ENCODE measurements at places on chromosomes 1 and 21. TPM values are rescaled to one million over a fixed set of nuclear protein-coding genes. Genes with fewer than 3 reads are reported as not detected.

Gene GNL2
- total RNA-seq = 38.7 TPM

Gene ANGPTL3
- total RNA-seq = not detected

Gene CITED4
- total RNA-seq = 7.9 TPM

Gene LAMB3
- 26.9 TPM for total RNA-seq

Gene HCN3
- total RNA-seq = 1.6 TPM

Gene GPR25
- not detected for total RNA-seq

Gene BARHL2
- not detected for total RNA-seq

- DNase-seq = no peak
Measured at GRCh38 chr21:20404915-20405314, 593.3 kb upstream of the NCAM2 start.

DNA sequence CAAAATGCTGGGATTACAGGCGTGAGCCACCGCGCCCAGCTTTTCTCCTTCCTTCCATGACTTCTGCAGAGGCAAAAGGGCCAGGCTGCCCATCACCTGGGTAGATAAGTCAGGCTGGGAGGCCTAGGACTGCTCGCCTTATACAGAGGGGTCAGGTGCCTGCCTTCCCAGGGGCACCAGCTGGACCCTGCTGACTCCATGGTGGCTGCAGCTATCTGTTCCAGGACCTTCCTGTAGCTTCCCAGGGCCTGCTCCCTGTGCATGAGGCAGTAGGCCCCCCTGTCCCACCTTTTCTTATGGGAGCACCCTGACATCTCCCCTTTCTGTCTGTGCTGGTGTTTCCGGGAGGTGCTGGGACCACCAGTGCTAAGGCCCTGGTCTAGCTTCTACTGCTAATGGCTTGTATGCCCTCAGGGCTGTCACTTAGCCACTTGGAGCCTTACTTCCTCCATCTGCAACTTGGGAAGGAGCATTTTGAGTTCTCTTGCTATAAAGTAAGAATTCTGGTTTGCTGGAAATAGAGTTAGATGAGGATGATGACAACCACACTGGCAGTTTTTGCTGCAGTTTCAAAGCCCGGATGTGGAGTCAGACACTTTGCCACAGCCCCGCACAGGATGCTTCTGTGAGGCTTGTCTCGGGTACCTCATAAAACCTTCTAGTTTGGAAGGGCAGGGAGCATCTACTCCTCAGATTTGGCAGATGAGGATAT is 14.4 kb downstream of the SOX13 start:
- DNase-seq = no peak

DNA sequence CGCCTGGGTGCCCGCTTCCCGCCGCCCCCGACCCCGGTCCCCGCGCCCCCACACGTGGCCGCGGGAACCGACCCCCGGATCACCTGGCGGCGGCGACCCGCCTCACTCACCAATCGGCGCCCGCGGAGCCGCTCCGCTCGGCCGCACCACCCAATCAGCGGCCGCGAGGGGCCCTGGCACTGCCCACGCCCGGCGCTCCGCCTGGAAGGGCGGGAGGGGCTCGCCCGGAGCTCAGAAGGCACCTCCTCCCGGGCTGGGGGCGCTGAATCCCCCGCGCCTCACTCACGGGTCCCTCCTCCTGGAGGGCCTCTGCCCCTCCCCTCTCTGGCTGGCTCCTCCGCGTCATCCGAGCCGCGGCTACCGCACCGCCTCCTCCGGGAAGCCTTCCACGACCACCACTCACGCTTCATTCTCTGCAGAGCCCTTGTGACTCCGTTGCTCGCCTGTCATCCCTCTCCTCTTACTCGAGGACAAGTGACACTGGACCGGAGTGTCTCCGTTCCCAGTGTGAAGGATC is 374 bp downstream of the SH2D5 start:
- peak; percentile 72 for DNase-seq
